HFF-Myc (cell line): ENCODE measurements at places on chromosomes 12 and 14.

DNA sequence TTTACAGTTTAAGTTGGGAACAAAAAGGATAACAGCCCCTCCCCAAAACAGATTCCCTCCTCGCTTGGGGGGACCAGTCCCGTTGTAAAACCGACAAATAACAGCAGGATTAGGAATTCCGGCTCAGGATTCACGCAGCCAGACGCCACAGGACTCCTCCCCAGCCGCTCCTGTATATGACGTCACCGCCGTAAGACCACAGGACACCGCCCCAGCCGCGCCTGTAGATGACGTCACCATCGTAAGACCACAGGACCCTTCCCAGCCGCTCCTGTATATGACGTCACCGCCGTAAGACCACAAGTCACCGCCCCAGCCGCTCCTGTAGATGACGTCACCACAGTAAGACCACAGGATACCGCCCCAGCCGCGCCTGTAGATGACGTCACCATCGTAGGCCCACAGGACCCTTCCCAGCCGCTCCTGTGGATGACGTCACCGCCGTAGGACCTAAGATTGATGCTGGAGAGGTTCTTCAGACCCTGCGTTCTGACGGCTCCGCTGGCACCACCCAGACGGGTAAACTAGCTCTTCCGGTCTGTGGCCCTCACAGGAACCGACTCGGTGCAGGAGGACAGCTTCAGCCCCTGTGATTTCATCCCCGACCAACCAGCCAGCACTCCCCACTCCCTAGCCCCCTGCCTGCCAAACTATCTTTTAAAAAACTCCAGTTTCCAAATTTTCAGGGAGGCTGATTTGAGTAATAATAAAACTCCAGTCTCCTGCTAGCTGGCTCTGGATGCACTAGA is 43.9 kb upstream of the FBRSL1 start:
- no peak for DNase-seq

DNA sequence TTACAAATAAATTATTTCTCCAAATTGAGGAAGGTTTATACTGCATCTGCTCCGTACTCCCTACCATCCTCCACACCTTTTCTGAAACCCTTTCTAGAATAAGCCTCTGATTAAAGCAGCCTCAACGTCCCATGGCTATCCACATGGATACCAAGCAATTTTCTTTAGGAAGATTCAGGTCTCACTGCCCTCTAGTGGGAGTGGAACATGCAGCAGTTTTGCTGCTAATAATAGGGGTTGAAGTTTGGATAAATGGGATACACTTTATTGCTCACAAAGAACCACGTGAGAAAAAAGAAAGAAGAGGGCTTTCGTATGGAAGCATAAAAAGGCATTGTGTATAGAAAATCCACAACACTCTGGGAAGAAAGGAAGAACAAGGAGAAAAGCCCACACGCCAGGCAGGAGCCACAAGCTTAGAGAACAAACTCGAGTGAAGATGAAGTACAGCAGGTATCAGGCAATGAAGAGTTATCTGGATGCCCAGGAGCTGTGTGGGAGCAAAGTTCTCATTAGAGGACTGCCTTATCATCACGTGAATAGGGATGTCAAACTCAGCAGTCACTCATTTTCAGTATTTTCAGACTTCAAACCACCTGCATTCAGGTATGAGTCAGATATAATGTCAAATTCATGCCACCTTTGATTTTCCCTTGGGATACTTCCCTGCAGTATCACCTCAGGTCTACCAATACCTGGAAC is 45.8 kb downstream of the CCER1 start:
- DNase-seq, result peak; percentile 47

- no peak for DNase-seq
Observed at GRCh38 chr14:21322716-21323115, 42.8 kb downstream of the RPGRIP1 start.

DNA sequence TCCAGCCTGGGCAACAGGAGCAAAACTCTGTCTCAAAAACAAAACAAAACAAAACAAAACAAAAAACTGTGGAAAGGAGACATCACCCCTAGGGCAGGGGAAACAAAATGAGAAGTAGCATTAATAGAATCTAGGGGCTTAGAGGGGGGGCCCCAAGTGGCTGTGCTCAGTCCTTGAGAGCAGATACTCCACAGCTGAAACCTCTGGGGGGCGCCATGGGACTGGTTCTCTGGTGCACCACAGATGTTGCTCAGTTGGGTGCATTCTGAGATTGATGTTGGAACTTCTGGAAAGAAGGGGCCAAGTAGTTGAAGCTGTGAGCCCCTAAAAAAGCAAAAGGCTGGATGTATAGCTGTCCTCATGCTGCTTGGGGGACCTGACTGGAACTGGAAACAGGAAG is 11.8 kb upstream of the SYNE2 start:
- no peak for DNase-seq

- DNase-seq, result no peak
Observed at GRCh38 chr12:120936197-120936596, 32.0 kb upstream of the SPPL3 start.

GRCh38 chr12:129036135-129036534 is 182.9 kb downstream of the GLT1D1 start:
- no peak for DNase-seq

- peak; percentile 4 for DNase-seq
Observed at GRCh38 chr14:64060648-64061096, 207.9 kb downstream of the SYNE2 start.

- no peak for DNase-seq
Observed at GRCh38 chr12:23662966-23663365, 286.5 kb downstream of the SOX5 start.

GRCh38 chr14:103546652-103547454 is 15.6 kb downstream of the BAG5 start:
- DNase-seq, result no peak

DNA sequence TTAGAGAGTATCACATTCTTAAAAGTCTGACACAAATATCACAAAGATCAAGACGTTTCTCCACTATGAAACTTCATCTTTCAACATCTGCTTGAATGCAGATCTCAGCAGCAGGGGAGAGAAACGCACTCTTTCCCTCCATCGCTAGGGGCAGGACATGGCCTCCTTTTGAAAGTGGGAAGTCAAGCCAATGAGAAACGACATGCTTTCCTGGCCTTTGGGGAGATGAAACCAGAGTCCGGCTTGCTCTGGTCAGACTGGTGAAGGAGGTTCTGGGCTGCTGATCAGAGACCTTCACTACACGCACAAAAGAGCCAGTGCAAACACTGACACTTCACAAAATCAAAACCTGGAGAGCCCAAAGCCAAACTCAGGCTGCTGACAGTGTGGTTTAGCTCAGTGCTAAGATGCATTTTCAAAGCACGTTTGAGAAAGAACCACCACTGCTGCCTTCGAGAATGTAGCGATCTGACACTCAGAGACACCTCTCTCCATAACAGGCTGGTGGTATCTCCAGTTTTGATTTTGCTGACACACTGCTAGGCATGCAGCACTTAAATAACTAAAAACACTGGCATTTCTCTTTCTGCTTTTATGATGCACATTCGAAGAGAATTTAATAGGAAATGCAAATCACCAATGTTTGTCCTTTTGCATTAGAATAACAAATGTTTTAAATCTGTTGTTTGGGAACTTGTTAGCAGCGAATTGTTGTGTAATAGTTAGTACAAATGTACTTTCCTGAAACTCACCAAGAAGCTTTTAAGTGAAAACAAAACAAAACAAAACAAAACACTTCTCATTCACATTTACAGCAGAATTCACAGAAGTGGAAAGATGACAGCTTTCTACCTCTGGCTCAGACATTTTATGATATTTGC is 93.9 kb upstream of the OVCH1 start:
- no peak for DNase-seq

GRCh38 chr14:74879427-74880182 is 2.1 kb upstream of the DLST start:
- no peak for DNase-seq

GRCh38 chr12:127570387-127570786 is 696.6 kb upstream of the TMEM132C start:
- DNase-seq, result no peak

GRCh38 chr14:102686196-102686801 is 91.0 kb upstream of the TRAF3 start:
- no peak for DNase-seq

GRCh38 chr14:35213869-35214387 is 78.3 kb upstream of the PSMA6 start:
- DNase-seq, result no peak

GRCh38 chr14:77640756-77641533 is 24.5 kb upstream of the SPTLC2 start:
- no peak for DNase-seq

- no peak for DNase-seq
Observed at GRCh38 chr14:23405096-23405495, 3.0 kb downstream of the MYH6 start.

- DNase-seq, result no peak
Observed at GRCh38 chr12:18432206-18432605, 170.9 kb downstream of the PIK3C2G start.

- DNase-seq, result no peak
Observed at GRCh38 chr12:5945071-5946008, at the start of gene ANO2. Gene ANO2, minus strand, starts transcription at chr12:5945259. Its CDS starts 42 bp downstream, at chr12:5945217.

DNA sequence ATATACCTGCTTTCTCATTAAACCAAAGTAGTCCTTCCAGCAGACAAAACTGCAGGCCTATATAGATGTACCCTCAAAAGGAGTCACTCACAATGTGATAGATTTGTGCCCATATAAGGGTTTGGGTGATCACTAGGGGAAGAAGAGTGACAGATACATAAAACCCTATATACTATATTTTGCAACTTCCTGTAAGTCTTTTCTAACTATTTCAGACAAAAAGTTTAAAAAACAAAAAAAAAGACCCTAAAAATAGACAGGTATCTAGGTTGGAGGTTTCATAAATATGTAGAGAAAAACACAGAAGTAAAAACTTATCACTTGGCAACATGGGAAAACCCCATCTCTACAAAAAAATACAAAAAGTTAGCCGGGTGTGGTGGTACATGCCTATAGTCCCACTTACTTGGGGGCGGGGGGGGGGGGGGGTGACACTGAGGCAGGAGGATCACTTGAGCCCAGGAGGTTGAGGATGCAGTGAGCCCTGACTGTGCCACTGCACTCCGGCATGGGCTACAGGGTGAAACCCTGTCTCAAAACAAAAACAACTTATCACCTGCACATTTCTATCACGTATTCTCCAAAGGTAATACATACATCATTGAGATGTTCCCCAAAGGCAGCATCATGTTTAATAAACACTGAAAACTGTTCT is 2.9 kb downstream of the VCPKMT start:
- DNase-seq, result no peak

- DNase-seq, result no peak
Observed at GRCh38 chr12:39613525-39613924, 6.1 kb downstream of the ABCD2 start.

DNA sequence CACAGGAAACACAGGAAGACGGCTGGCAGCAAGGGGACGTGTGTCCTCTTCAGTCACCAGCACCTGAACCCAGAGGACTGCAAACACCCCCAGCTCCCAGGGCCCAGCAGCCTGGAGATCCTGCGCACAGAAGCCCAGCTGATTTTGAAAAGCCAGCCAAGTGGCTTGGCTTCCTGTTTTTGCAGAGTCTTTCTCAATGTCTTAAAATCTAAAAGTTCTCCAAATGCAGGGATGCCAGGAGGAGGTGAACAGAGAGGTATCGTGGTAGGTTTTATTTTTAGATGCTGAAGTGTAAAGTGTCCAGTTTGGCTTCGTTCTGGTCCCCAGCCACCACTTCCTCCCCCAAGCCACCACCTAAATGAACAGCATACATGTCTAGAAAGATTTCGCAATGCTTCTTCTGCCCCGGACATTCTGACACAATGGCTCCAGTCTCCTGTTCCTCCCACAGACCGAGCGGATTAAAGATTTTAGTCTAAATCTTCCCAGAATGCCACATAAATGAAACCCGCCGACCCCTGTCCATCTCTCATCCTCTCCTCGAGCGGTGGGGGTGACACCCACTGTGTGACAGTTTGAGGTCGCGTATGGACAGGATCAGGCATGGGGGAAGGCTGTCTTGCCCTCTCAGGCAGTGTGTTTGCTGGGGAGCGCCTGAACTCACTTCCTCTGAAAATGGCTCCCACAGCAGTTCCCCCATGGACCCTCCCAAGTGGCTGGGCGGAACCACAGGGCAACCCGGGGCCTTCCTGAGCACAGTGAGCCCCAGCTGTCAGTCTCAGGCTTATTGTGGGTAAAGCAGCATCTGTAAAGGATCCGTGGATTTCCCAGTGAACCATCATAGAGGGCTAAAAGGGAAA is 41.6 kb downstream of the ITPK1 start:
- DNase-seq, result no peak

DNA sequence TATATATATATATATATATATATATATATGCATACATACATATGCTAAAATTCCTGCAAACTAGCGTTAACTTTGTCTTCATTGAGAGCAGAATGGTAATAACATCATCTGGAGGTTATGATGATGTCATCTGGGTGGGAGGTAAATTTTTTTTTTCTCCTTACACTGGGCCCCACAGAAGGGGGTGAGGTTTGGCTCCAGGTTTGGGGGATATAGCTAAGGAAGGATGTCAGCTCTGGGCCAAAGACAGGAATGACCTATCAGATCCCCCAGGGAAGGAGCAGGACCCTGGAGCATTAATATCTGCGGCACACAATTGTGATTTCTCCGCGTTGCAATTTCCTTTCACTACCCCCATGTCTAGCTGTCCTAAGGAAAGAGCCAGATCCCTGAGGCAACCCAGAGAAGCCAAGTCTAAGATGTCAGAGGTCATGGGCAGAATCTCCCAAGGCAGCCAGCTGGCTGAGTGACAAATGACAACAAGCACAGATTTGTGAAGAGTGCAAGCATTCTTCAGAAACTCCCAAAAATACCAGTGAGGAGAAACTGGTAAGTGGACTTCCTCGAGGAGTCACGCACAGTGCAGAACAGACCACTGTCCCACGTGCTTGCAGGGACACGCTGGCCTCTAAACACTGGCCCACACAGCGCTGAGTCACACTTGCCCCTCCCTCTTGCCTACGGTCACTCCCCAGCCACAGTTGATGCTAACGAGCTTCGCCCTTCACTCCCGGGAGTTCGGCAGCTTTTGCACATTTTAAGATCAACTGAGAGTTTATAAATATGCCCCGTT is 9.9 kb downstream of the UBC start:
- DNase-seq, result no peak

DNA sequence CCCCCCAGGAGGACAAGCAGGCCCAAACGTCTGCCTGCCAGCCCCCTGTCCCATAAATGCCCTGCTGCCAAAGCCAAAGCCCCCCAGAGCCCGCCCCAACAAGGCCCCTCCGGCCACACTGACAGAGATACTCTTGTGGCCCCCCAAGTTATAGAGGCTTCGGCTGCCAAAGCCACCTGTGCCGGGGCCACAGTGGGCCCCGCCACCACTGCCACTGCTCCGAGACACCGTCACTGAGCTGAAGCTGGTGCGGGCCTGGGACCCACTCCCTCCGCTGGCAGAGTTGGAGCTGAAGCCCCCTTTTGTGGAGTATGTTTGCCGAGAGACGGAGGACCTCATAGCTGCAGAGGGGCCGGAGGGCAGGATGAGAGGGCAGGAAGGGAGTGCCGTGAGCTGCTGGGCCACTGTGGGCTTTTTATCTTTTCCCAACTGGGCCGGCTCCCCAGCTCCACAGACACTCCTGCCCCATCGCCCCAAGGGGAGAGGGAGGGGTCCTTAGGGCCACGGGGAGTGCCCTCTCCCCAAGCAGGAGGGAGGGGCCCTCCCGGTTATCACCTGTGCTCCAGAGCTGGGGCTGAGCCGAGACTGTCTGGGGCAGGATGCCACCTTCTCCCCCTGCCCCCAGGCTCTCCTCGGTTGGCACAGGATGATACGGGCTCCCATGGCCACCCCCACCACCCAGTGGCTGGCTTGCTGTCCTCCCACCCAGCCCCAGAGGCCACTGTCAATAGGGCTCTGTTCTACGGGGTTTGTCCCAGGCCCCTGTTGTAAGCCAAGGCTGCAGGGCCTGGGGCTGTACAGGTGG is at the start of gene KRT79:
TSS of gene KRT79 (minus strand) at position 390 of the 805 bp plus-strand sequence. CDS start at position 339, 51 bp downstream.
- no peak for DNase-seq
